Activated naive CD8-positive, alpha-beta T cell treated with anti-CD3 and anti-CD28 coated beads, Interleukin-2, amount 10 ng/mL, durations not matched to agents 7 days and 5 days (primary cell): ENCODE measurements at places on chromosomes 7 and 10. TPM values are rescaled to one million over a fixed set of nuclear protein-coding genes. Genes with fewer than 3 reads are reported as not detected.

DNA sequence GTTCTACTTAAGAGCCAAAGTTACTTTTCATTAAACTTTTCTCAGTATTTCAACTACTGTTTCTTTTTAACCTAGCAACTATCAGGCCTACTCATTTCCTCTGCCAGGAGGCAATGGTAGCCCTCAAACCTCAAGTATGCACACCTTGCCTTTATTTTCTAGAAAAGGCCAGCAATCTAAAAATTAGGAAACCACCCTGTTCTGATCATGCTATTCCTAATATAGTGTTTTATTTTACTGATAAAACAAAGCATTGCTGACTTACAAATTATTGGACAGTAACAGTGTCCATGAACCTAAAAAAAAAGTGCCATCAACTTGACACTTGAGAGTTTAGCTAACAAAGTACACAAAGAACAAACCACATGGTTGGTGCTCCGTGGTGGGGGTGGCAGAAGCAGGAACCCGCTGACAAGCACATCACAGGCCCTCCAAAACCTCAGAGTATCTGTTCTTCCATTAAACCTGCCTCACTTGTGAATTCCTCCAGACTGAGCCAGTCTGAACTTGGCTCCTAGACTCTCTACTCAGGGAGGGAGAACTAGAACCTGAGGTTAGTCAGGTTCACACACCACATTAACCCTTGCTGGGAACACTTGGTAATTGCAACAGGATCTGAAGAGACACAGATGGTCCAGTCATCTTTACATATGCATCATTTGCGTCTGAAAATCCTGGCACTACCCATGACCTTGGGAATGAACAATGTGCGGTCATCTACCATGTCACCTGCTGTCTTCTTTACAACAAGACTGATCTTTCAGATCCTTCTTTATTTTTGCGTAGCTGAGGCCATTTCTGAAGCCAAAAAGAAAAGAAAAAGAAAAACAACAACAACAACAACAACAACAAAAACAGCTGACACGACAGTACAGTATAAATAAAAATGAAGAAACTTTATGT lies 31.9 kb downstream of the PIP4K2A start:
- peak; percentile 69 for DNase-seq

DNA sequence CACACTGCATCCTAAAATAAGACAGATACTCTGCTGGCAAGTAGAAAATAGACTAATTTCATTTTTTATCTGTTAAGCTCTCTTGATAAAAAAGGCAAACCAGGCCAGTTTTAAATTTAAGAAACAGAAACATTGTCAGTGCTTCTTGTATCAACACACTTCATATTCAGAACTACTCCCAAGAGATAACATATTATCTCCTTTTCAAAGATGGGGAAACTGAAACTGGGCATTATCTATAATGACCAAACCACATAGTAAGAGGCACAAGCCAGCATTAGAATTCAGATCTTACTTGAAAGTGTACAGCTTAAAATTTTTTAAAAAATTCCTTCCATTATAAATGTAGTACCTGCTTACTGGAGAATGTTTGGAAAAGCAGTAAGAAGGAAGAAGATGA lies 14.7 kb downstream of the SRI start:
- no peak for DNase-seq

- peak; percentile 68 for DNase-seq
Measured at GRCh38 chr10:102119417-102120141, 589 bp downstream of the LDB1 start.

DNA sequence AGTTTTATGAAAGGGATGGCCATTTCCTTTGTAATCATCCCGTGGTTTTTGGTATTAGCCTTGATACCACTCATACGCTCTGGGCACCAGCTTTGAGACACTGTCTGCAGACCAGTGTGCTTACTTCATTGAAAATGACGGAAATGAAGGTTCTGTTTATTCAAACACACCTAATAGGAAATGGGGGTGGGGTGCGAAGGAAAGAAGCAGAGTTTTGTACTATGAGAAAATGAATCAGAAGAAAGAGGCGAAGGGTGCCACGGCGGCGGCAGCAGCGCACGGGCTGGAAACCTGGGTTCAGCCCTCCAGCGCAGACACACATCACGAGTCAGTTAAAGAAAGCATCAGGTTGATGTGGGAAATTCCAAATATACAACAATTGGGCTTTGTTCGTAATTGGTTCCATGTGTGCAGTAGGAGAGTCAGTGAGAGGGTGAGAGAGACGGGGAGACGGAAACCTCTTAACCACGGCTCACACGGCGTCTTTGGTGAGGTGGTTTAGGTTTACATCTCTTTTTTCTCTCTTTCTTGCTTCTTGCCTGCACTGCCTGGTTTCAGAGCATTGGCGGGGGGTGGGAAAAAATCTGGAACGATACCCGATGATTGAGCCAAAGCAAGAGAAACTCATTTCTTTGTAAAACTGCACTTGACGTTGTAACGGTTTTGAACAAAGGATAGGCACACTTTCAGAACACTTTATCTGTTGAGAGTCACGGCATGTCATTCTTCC lies 321.2 kb downstream of the FRMD4A start:
- DNase-seq: peak; percentile 45

DNA sequence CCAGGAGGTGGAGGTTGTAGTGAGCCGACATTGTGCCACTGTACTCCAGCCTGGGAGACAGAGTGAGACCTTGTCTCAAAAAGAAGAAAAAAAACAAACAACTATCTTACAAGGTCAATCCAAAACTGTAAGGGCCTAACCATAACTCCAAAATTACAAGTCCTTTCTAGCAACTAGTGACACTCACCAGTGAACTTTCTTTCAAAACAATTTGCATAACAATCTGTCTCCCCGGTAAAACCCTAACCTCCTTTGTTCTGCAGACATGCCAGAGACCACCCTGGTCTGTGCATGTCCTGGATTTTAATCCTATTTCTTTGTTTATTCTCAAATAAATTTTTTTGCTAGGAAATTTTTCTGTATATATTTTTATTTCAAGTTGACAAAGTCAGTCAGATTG lies 68.1 kb downstream of the EXOC6 start:
- no peak for DNase-seq

DNA sequence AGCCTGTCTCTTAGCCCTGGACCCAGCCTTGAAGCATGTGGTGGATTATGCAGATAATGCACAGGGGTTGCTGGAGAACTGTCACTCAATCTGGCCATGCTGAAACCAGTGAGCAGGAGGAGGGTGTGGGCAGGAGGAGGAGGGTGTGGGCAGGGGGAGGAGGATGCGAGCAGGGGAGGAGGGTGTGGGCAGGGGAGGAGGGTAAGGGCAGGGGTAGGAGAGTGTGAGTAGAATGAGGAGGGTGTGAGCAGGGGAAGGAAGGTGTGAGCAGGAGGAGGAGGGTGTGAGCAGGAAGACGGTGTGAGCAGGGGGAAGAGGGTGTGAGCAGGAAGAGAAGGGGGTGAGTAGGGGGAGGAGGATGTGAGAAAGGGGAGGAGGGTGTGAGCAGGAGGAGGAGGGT lies 18.8 kb downstream of the CAMK2B start:
- no peak for DNase-seq

AKR1C3 gene
- 1.8 TPM for total RNA-seq

CCL26 gene
- total RNA-seq: not detected

PON1 gene
- not detected for total RNA-seq
